ENCODE measurements at places on chromosomes 1 and 21. TPM values are rescaled to one million over a fixed set of nuclear protein-coding genes. Genes with fewer than 3 reads are reported as not detected.

- peaks cover 3% of the 10 kb centered on the region for H3K4me1 ChIP-seq
- no peak overlapping the region for H3K27ac ChIP-seq
- no peak for DNase-seq
- no peak overlapping the region for H3K4me3 ChIP-seq
Observed at GRCh38 chr1:217891966-217892365, 260.8 kb downstream of the SPATA17 start.

- peaks cover 6% of the 10 kb centered on the region for H3K36me3 ChIP-seq
- H3K27me3 ChIP-seq, result no peaks in the 10 kb centered on the region
- H3K4me3 ChIP-seq, result no peak overlapping the region
Observed at GRCh38 chr1:248750496-248750895, 5.1 kb downstream of the LYPD8 start.

DNA sequence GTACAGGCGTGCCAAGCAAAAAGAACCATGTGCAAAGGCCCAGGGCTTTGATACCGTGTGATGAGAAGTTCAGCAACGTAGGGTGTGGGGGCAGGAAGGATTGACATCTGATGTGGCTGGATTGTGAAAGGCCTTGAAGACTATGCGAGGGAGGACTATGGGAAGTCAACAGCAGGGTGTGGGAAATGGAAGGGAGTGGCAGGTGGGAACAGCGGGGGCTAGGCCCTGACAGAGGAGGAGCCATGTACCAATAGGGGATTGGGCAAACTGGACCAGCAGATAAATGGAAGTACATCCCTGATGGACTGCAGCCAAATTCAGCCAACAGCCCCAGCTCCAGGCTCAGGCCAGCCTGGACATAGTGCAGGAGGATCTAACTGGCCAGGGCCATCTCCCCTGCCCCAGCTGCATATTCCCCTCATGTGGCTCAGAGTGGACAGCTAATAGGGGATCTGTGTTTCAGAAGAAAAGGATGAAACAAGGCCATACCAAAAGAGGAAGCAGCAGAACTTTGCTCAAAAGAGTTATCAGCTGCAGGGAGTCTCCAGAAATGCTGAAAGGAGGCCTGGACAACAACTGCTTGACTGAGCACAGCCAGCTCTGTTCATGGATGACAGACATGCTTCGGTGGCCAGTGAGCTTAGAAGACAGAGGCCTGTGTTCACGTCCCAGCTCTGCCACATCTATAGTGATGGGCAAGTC lies 140.2 kb upstream of the SGIP1 start:
- H3K36me3 ChIP-seq, result no peaks in the 10 kb centered on the region
- no peak overlapping the region for H3K27ac ChIP-seq
- no peaks in the 10 kb centered on the region for H3K27me3 ChIP-seq
- peaks cover 3% of the 10 kb centered on the region for H3K4me1 ChIP-seq
- no peak overlapping the region for H3K4me3 ChIP-seq

- DNase-seq, result peak; percentile 33
- no peak overlapping the region for H3K27ac ChIP-seq
- no peaks in the 10 kb centered on the region for H3K4me1 ChIP-seq
Observed at GRCh38 chr1:20440785-20441200, 45.2 kb downstream of the CAMK2N1 start.

DNA sequence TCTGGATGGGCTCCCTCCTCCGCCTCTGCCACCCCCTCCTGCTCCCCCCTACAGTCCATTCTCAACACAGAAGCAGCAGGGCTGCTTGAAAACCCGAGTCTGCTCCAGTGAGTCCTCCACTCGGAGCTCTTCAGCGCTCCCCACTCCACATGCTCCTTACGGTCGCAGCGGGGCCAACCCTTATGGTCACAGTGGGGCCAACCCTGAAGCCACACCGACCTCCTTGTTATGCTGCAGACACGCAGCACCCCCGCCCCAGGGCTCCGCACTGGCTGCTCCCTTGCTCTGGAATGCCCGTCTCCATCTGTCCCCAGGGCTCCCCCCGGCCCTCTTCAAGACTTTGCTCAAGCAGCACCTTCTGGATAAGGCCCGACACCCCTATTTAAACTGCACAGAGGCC lies 22.6 kb downstream of the GPR157 start:
- peaks cover 7% of the 10 kb centered on the region for H3K4me1 ChIP-seq
- DNase-seq, result no peak
- H3K36me3 ChIP-seq, result peaks cover 46% of the 10 kb centered on the region

DNA sequence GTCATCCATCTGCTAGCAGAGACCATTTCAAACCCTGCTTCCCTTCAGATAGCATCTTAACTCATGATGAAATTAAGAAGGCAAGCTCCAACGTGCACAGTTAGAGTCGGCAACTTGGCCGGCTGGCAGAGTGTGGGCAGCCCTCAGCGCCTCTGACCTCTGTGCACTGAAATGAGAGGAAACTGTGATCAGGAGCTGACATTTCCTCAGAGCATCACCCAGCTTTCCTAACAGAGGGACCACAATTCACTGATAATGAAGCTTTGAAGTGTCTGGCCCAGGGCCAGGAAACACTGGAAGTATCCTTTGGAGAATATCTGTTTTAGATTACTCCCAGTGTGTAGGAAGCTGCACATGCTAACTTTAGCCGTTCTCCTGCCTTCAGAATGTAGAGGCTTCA lies 145.0 kb upstream of the ZC3H11B start:
- H3K4me3 ChIP-seq, result no peak overlapping the region
- no peaks in the 10 kb centered on the region for H3K27me3 ChIP-seq
- H3K27ac ChIP-seq, result no peak overlapping the region
- peaks cover 2% of the 10 kb centered on the region for H3K4me1 ChIP-seq

- H3K36me3 ChIP-seq, result no peaks in the 10 kb centered on the region
- H3K27ac ChIP-seq, result no peak overlapping the region
- no peaks in the 10 kb centered on the region for H3K27me3 ChIP-seq
- no peak for DNase-seq
- H3K4me1 ChIP-seq, result no peaks in the 10 kb centered on the region
Observed at GRCh38 chr21:44259082-44259705, 2.5 kb downstream of the DNMT3L start.

DNA sequence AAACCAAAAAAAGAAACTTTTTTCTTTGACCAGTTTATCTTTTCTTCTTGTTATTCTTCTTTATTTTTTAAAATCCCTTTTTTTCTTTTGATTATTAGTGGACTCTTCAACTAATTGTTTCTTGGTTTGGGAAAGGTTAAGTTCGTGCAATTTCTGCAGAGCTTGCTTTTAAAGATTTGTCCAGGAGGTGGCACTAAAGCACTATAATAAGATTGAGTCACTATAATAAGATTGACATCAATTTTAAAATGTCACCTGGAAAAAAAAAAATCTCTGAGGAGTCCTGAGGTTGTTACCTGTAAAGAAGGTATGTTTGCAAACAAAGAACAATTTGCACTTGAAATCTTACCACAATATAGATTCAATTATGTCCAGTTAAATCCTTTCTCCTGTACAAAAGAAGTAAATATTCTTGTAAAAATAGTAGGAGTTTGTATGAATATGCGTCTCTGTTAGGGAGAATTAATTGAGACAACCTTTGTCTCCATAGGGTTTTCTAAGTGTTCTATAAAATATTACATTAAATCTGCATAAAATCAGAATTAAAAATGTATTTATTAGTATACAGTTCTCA lies 166.7 kb downstream of the ADGRL4 start:
- H3K27me3 ChIP-seq, result no peaks in the 10 kb centered on the region
- no peaks in the 10 kb centered on the region for H3K4me1 ChIP-seq
- no peak for DNase-seq
- H3K27ac ChIP-seq, result no peak overlapping the region

- H3K27me3 ChIP-seq, result no peaks in the 10 kb centered on the region
- no peak overlapping the region for H3K27ac ChIP-seq
- peaks cover 30% of the 10 kb centered on the region for H3K4me1 ChIP-seq
- peak; percentile 96 for DNase-seq
- no peak overlapping the region for H3K4me3 ChIP-seq
- no peaks in the 10 kb centered on the region for H3K36me3 ChIP-seq
Observed at GRCh38 chr1:231936983-231937775, 310.6 kb downstream of the DISC1 start.

- no peak for DNase-seq
- no peak overlapping the region for H3K27ac ChIP-seq
- no peaks in the 10 kb centered on the region for H3K4me1 ChIP-seq
- H3K27me3 ChIP-seq, result no peaks in the 10 kb centered on the region
- no peak overlapping the region for H3K4me3 ChIP-seq
Observed at GRCh38 chr1:22206551-22207125, 63.7 kb upstream of the WNT4 start.

- no peak overlapping the region for H3K4me3 ChIP-seq
- H3K27me3 ChIP-seq, result no peaks in the 10 kb centered on the region
- peaks cover 33% of the 10 kb centered on the region for H3K4me1 ChIP-seq
- H3K27ac ChIP-seq, result peak overlapping the region; percentile 84
- no peak for DNase-seq
Observed at GRCh38 chr1:56447823-56448222, 131.5 kb downstream of the PLPP3 start.

GRCh38 chr1:46522969-46523320 lies 28.5 kb downstream of the KNCN start:
- H3K27me3 ChIP-seq, result peaks cover 15% of the 10 kb centered on the region
- peaks cover 2% of the 10 kb centered on the region for H3K4me1 ChIP-seq
- DNase-seq, result no peak
- H3K4me3 ChIP-seq, result no peak overlapping the region

GRCh38 chr1:32199043-32199716 lies 1.2 kb upstream of the CCDC28B start:
- no peak for DNase-seq
- no peaks in the 10 kb centered on the region for H3K27me3 ChIP-seq
- peaks cover 20% of the 10 kb centered on the region for H3K4me1 ChIP-seq
- H3K27ac ChIP-seq, result no peak overlapping the region

- no peaks in the 10 kb centered on the region for H3K36me3 ChIP-seq
- H3K27ac ChIP-seq, result peak within 1 kb of the TSS; percentile 67
- no peak for DNase-seq
- no peaks in the 10 kb centered on the region for H3K27me3 ChIP-seq
- H3K4me3 ChIP-seq, result peak within 1 kb of the TSS; percentile 24
Observed at GRCh38 chr21:38498057-38498833, at the start of gene ERG. ERG (minus strand) TSS chr21:38498477; CDS start chr21:38498380, 97 bp downstream.

- no peak overlapping the region for H3K27ac ChIP-seq
- no peaks in the 10 kb centered on the region for H3K27me3 ChIP-seq
- H3K4me1 ChIP-seq, result peaks cover 16% of the 10 kb centered on the region
- no peak overlapping the region for H3K4me3 ChIP-seq
- DNase-seq, result no peak
Observed at GRCh38 chr1:12490532-12491142, 127.4 kb downstream of the DHRS3 start.

GRCh38 chr1:64215576-64215975 lies 12.2 kb downstream of the UBE2U start:
- H3K36me3 ChIP-seq, result no peaks in the 10 kb centered on the region
- DNase-seq, result no peak
- H3K4me1 ChIP-seq, result no peaks in the 10 kb centered on the region
- H3K27ac ChIP-seq, result no peak overlapping the region
- H3K4me3 ChIP-seq, result no peak overlapping the region

GRCh38 chr1:153506831-153507413 lies 28.9 kb downstream of the S100A6 start:
- H3K4me1 ChIP-seq, result peaks cover 8% of the 10 kb centered on the region
- H3K27me3 ChIP-seq, result no peaks in the 10 kb centered on the region
- no peak overlapping the region for H3K4me3 ChIP-seq
- no peaks in the 10 kb centered on the region for H3K36me3 ChIP-seq
- DNase-seq, result peak; percentile 88

DNA sequence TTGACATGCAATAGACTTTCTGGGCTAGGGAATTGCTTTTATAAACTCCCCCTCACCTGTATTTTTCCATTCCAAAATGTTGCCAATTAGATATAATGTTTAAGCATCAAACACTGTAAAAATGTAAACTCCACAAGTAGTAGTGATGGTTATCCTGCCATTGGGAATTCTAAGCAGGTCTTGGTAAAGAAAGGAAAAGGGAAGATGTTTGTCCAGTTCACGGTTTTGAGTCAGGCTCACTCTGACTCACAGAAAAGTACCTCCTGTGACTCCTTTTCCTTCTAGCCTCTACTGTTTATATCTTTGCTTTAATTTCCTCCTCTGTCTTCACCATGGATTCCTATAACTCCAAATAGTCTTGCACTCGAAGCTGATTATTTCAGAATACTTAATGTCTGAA lies 19.0 kb upstream of the PTPN14 start:
- H3K27me3 ChIP-seq, result no peaks in the 10 kb centered on the region
- H3K36me3 ChIP-seq, result no peaks in the 10 kb centered on the region
- no peak overlapping the region for H3K27ac ChIP-seq
- DNase-seq, result no peak
- no peaks in the 10 kb centered on the region for H3K4me1 ChIP-seq

The GJB4 gene
- not detected for total RNA-seq

The PTPN7 gene
- 4.5 TPM for total RNA-seq

The PRMT2 gene
- total RNA-seq, result 114 TPM

The KPNA6 gene
- 35.1 TPM for total RNA-seq

The NCDN gene
- 12.4 TPM for total RNA-seq
